ENCODE measurements at places on chromosomes 13 and 19.

GRCh38 chr13:94313321-94313910 lies 166.1 kb downstream of the DCT start:
- no peak for DNase-seq

DNA sequence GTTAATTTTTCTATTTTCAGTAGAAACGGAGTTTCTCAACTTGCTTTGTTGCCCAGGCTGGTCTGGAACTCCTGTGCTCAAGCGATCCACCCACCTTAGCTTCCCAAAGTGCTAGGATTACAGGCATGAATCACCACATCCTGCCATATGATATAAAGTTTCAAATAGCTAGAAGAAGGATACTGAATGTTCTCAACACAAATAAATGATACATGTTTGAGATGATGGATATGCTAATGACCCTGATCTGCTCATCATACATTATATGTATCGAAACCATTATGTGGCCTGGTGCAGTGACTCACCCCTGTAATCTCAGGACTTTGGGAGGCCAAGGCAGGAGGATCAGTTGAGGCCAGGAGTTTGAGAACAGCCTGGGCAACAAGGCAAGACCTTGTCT lies 11.5 kb downstream of the CIB3 start:
- DNase-seq = no peak

DNA sequence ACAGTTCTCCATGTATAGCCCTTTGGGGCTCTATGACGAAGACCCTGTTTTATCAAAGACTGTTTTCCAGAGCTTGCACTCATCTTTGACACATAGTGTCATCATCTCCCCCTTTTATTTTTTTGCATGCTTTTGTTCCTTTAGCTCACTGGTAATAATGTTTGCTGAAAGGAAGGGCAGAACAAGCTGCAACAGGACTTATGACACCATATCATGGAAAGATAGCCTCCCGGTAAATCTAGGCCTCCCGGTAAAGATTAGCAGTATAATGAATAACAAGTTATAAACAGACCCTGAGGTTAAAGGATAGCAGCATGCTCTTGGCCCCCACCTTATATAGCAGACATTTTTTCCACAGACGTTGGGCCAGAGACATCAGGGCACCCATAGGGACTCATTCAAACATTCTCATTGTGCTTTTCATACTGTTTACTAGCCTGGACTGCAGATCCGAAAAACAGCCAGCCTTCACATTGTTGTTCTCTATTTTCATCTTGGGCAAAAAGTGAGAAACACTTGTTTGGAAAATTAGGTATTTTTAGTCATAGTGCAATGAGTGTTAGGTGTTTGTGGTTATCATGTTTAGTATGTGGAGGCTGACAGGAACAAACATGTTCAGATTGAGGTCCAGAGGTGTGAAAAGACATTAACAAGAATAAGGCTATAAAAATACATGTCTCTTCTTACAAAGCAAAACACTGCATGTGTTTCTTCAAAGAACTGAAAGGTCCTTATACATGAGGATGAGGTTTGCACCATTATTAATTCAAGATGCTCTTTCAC lies 136.9 kb upstream of the SPRY2 start:
- no peak for DNase-seq

- no peak for DNase-seq
Observed at GRCh38 chr13:32878163-32878562, 138.1 kb upstream of the KL start.

DNA sequence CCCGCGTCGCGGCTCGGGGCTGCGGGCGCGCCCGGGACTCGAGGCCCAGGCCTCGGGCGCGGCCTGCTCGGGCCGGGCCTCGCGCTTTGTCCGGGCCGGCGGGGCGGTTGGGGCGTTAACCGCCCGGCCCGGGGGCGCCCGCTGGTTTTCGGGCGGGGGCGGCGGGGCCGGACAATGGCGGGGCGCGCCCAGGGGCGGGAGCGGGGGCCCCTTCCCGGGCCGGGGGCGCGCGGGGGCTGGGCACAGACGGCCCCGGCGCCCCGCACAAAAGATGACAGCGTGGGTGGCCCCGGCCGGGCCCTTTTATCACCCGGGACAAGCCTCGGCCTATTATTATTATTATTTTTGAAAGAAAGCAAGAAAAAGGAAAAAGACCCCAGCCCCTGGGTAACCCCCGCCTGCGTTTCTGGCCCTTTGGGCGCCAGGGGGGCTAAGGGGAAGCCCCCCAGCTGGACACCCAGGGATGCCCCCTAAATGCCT lies 419 bp downstream of the KDM4B start:
- DNase-seq = no peak

DNA sequence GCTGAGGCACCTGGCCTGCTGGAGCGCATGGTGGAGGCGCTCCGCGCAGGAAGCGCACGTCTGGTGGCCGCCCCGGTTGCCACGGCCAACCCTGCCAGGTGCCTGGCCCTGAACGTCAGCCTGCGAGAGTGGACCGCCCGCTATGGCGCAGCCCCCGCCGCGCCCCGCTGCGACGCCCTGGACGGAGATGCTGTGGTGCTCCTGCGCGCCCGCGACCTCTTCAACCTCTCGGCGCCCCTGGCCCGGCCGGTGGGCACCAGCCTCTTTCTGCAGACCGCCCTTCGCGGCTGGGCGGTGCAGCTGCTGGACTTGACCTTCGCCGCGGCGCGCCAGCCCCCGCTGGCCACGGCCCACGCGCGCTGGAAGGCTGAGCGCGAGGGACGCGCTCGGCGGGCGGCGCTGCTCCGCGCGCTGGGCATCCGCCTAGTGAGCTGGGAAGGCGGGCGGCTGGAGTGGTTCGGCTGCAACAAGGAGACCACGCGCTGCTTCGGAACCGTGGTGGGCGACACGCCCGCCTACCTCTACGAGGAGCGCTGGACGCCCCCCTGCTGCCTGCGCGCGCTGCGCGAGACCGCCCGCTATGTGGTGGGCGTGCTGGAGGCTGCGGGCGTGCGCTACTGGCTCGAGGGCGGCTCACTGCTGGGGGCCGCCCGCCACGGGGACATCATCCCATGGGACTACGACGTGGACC lies 9.7 kb upstream of the STRN4 start:
- DNase-seq = no peak
